ENCODE measurements at places on chromosomes 16 and 17. TPM values are rescaled to one million over a fixed set of nuclear protein-coding genes. Genes with fewer than 3 reads are reported as not detected.

SETD1A gene
- 1.3 TPM for total RNA-seq

CNEP1R1 gene
- 28.8 TPM for total RNA-seq

PRKCA gene
- total RNA-seq, result 3.1 TPM

- DNase-seq, result no peak
These were observed 70.3 kb downstream of the NETO2 start for GRCh38 chr16:47073223-47074155.

DNA sequence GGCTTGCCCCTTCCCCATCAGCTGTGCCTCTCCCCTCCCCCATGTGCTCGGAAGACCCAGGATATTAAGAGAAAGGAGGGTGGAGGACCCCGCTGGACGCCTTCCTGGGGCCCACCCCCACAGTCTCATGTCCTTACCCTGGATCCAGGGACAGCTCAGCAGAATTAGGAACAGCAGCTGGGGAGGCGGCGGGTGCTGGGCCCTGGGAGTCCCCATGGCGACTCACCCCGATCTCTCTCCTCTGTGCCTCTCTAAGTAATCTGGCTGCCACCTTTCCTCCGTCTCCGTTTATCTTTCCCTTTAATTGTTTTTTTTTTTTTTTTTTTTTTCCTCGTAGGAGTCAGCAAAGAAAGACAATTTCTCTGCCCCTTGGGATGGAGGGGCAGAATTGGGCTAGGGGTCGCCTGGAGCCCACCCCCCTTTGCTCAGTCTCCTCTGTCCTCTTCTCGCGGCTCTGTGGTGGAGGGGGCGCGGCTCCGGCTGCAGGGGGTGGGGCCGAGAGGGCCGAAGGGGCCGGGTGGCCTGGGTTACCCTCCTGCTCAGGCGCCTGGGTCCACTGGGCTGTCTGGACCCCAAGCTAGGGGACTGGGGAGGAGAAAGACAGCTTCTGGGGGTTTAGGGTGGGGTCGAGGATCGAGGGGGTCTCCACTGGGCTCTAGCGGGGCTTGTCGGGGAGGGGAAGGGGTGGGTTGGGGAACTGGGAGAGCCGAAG is 390 bp downstream of the SEZ6L2 start:
- DNase-seq, result no peak

DNA sequence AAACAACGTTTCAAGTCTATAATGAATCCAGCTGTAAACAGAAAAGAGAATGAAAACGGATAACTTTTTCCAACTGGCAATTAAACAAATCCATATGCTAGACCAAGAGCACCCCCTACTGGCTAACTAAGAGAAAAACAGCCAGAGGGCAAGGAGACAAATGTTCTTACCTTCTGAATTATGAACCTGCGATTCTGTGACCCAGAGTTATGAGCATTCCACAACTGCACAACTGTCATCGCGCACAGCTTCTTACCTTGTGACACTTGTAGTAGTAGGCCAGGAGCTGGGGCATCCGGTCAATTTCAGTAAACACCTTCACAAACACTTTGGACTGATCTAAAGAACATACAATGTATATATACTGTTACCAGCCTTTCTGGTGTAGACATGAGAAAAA is 18.6 kb downstream of the COG7 start:
- peak; percentile 65 for DNase-seq

- peak; percentile 31 for DNase-seq
These were observed 174.6 kb downstream of the CDH13 start for GRCh38 chr16:82801361-82801760.
